NCI-H146 (cell line): ENCODE measurements at places on chromosomes 3 and 15.
A peak's percentile ranks its signal among the peaks of the same experiment; 100 is the strongest.

DNA sequence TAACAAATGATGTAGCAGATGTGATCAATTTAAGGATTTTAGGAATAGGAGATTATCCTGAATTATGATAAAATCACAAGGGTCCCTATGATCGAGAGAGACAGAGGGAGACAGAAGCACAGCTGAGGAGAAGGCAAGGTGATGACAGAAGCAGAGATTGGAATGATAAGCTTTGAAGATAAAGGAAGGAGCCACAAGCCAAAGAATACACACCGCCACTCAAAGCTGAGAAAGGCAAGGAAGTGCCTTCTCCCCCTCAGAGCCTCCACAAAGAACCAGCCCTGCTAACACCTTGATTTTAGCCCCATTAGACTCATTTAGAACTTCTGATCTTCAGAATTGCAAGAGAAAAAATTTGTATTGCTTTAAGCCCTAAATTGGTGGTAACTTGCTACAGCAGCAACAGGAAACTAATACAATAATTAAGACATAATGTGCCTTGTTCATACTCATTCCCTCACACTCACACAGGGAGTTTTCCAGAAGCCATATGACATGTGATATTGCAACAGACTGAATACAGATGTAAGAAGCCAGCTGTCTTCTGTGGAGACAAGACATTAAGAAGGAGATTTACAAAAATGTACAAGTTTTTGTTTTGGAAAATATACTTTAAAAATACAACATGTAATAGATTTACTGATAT is 38.2 kb downstream of the TRANK1 start:
- DNase-seq = no peak

DNA sequence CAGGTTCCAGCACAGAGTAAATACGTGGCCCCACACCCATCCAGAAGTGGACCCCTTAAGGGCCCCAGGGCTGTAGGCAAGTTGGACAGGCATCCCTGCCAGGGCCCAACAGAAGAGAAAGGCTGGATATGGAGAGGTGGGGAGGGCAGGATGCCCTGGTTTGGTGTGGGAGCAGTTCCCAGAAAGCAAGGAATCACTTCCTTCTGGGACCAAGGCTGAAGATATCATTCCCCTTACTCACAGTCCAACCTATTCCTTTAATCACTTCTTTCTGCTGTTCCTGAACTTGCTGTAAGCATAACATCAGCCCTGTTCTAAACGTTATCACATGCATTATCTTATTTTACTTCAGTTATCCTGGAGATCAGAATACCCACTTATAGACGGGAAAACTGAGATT is 6.1 kb upstream of the MESP2 start:
- no peak for DNase-seq

DNA sequence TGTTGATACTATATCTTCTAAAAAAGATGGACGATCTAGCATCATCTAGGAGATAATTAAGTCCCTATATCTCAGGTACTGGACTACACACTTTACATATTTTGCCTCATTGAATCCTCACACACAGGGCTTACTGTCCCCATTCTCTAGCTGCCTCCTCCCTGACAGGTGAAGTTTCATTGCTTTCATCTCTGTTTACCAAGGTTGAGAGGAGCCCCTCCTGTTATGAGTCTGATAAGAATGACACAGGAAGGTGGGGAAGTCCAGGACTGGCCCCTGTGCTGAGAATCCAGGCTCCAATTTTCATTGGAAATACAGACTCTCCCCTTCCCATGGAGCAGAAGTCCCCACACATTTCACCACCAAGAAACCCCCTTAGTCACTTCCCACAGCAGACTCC is 105.2 kb downstream of the XXYLT1 start:
- peak; percentile 38 for DNase-seq

DNA sequence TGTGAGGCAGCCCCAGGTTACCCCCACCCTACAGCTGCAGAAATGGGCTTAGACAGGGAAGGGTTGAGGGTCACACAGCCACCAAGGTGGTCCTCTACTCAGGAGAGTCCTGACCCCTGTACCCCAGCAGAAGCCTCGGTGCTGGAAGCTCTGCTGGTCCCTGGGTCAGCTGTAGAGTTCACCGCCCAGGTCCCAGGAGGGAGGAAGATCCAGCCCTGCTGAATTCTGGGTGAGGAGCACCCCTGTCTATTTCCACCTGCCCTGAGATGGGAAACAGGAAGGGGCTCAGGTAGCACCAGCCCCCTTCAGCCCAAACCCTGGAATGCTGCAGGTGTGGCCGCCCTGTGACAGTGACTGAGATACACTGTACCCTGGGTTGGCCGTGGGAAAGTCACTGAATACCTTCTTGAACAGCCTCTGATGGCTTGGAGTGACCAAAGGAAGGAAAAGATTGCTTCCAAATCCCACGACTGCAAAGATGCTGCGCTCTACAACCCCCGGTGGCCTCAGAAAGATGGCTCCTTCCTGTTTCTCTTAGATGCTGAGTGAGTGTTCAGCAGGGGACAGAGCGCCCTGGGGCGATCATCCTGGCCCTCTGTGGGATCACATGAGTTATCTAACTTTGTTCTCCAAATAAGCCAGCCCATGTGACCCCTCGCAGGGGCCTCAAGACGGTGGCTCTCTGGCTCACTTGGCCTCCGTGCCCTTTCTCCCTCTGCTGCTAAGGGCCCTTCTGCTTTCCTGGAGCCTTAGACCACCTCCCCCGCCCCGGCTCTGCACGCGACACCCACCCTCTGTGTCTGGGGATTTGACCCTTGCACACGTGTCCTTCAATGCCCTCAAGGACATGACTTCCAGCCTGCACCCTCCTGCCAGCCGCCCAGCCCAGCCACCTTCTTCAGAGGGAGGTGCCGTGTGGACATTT is 141.9 kb downstream of the NSMCE3 start:
- no peak for DNase-seq

DNA sequence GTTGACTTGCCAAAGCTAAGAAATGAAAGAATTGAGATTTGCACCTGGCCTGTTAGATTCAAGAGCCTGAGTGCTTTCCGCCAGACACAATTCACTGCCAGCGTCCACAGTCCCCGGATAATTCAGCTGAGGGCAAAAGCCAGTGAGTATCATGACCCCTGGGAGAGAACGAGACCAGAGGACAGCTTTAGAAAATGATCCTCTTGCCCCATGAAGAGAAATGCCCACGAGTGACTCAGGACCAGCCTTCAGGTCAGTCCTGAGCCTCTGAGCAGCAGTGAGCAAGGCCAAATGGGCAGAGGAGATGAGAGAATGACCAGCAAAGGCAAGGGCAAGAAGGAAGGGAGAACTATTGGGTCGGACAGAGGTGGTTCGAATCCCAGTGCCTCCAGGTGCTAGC is 273.5 kb downstream of the FAM43A start:
- DNase-seq = no peak

- DNase-seq = no peak
Measured at GRCh38 chr3:50658831-50659230, 15.9 kb upstream of the DOCK3 start.

DNA sequence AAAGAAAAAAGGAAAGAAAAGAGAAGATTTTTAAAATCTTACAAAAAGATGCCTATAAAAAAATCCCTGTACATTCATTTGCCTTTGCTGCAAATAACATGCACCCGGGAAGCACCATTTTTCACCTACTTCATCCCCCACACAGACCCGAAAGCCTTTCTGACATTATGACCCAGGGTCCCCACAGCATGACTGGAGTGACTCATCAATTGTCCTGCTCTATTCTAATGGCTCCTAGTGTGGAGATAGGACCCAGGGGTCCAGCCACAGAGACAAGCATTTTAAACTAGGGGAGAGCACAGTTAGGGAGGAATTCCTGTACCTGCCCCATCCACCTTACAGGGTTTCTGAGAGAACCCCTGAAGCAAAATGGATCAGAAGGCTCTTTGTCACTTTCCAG is 14.7 kb upstream of the PXYLP1 start:
- no peak for DNase-seq

- DNase-seq = peak; percentile 99
Measured at GRCh38 chr3:142578329-142579223, at the start of gene ATR. Gene ATR, minus strand, starts transcription at chr3:142578733. Its CDS starts 29 bp downstream, at chr3:142578704.

DNA sequence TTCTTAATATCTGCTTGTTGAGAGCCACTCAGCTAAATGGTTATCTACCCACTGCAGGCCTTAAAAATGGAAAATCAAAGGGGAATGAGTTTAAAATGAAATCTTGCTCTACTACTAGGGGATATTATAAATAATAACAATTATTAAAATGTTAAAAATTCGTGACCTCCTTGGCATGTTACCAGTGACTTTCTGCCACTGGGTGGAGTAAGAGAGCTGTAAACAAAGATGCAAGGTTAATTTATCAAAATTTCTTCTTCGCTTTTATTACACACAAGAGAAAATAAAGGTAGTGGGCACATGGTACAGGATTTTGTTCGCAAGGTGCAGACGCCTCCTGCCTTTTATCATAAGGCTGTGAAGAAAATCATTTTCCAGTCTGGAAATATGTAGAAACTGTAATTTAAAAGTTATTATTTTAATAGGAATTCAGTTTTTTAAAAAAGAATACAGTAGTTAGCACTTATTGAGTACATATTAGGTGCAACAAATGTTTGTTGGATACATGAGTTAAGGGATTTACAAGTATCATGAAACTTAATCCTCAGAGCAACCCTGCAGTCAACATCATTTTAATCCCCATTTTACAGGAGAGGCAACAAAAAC is 272.6 kb downstream of the SUCLG2 start:
- no peak for DNase-seq

DNA sequence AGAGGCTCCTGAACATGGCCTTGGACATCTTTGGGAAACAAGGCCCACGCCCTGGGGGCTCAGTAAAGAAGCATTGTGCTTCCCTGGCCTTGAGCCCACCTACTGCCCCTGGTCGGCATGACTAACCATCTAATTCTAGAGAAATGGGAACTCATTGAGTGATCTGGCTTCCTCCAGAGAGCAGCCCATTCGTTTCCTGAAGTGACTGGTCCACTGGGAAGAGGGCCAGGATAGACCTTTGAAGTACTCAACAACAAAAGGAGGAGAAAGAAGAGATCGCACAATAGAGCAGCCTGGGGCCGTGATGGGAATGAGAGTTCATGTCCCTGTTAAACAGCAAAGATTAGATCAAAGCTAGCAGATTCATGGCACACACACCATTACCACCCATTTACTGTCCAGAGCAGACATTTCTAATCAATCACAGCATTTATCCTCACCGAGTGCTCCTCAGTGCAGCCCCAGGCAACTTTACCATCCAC is 514.4 kb upstream of the PROK2 start:
- DNase-seq = no peak

DNA sequence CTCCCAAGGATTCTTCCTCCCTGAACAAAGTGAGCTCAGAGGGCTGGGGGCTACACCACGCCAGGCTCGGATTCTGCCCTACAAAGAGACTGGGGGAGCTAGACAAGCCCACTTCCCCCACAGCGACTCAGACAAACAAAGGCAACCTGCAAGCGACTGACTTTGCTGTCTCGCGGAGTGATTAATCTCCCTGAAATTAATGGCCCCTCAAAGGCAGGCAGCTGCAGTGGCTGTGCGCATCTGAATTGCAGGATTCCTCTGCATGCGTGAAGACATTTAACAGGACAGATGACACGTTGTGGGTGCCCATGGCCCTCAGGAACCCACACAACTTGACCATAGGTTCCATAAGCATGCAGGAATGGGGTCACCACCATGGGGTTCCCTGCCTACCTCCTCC is 18.4 kb downstream of the CTXND1 start:
- DNase-seq = peak; percentile 4

DNA sequence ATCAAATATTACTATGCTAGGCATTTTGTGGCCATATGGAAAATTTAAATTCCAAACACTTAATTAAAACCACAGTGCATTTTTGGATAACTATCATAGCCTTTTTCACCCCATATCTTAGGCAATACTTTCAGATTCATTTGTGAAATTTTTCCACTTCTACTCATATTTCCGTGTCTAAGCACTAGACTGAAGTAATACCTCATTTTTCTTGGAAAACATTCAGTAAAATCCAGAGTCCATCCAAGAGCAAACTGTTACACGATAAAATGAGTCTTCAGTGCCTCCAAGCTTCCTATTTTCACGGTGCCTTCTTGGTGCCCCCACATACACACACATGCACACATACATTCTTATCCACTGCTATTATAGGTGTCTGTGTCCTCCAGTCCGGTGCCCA is 845.9 kb downstream of the TBL1XR1 start:
- no peak for DNase-seq

- no peak for DNase-seq
Measured at GRCh38 chr3:54901906-54902685, 25.8 kb downstream of the LRTM1 start.

DNA sequence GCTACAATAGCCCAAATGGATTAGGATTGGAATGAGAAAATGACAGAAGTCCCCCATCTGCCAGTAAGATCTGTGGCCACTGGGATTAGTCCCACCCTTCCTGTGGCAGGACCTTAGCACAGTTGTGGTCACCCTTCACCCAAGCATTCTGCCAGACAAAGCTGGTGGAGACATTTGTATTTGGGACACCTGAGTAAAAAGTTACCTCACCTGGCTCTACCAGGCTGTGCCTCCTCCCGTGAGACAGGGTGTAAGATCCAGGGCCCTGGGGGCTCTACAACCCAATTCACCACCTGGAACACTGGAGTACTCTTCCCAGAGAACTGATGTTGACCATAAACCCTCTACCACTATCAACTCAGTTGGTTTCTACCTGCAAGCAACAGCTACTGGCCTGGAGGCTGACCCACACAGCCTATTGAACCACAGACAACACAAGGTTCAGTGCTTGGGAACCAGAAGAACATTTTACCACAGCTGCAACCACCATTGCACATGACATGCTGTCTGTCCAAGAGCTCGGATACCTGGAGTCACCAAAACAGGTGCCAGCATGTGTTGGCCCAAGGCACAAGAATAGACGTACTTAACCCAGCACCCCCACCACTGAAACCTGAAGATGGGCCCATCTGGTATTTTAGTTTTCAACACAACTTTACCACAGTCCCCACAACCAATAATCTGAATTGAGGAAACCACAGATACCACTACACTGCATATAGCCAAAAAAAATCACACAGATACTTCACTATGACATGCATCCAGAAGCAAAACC is 1686.7 kb downstream of the SI start:
- no peak for DNase-seq

GRCh38 chr15:60392601-60392985 is 5.2 kb downstream of the ANXA2 start:
- no peak for DNase-seq

DNA sequence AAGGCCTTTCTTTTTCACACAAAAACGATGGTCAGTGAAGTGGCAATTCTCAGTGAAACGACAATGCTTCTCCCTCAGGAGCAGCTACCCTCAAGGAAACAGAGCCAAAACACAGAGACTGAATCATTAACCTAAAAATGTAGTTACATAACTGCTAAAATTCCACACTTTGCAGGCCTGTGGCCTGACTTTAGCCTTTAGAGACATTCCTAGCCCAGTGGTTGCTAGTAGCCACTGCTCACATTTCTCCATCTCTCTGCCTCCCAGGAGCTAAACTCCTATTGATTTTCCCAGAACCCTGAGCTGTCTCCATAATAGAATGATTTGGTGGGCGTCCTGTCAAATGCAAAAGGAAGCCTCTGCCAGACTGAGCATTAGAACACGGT is 630.1 kb upstream of the KCNMB2 start:
- no peak for DNase-seq

GRCh38 chr3:124272605-124273151 is 280.8 kb upstream of the ROPN1 start:
- no peak for DNase-seq
